ENCODE measurements at places on chromosomes 6 and 20.

DNA sequence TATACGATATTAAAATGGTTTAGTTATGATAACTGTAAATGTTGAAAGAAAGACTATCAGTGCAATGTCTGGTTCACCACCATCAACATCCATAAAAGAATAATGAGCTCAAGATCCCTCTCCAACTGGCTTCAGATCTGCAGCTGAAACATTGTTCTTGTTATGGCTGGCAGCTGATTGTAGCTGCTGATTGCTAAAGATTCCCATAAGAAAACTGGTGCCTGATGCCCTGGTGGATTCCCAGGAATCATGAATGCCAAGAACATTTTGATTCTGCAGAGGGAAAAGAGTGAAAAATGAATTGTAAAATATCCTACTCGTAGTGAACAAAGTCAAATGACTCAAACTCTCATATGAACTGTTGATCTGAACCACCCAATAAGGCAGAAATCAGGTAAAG is 1160.2 kb downstream of the EPHA7 start:
- no peak for DNase-seq

- DNase-seq, result no peak
These were observed 27.8 kb upstream of the MYCT1 start for GRCh38 chr6:152669895-152670294.

- no peak for DNase-seq
These were observed 717.5 kb downstream of the TFAP2A start for GRCh38 chr6:9697263-9697931.

DNA sequence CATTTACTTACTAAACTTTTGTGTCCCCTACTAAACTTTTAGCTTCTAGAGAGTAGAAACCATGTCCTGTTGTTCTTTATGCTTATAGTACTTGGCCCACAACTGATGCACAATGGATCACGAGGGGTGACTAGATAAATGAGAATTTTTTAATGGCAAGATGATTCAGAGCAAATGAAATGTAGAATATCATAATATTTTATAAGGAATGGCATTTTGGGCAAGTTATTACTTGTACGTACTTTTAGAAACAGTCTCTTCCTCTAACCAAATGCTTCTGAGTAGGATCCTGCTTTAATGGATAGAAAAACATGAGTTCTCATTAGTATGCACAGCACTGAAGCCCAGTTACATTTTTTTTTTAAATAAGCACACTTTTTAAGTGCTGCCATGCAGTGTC is 336.3 kb downstream of the NRN1 start:
- DNase-seq, result no peak

- no peak for DNase-seq
These were observed 2.7 kb downstream of the B3GAT2 start for GRCh38 chr6:70954176-70954575.

DNA sequence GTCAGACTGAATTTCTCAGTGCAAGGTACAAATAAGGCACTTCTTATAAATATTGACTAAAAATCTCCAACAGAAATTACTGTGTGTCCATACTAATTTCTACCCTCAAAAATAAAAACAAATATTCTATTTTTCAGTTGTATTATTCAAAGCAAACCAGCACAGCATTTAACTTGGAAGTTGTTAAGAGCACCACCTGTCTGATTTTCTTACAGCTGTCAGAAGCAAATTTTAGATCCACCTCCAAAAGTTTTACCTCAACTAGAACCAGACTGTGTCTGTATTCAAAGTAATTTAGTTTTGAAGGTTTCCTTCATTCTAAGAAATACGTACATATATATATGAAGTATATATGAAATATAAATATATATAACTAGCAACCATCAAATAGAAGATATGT is 1.2 kb downstream of the TRDN start:
- no peak for DNase-seq

DNA sequence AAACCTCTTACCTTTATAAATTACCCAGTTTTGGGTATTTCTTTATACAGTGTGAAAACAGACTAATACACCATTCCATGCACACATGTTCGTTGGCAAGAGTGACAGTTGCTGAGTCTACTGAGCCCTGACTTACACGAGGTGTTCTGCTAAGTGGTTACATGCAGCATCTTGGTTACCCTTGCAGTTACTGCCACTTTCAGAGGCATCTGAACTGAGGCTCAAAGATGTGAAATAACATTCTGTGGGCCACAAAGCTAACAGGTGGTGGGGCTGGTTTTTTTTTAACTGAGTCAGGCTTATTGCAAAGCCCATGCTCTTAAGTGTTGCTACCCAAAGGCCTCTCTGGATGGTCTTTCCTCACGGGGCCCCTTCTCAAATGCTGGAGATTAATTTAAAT is 54.4 kb upstream of the GTSF1L start:
- no peak for DNase-seq

DNA sequence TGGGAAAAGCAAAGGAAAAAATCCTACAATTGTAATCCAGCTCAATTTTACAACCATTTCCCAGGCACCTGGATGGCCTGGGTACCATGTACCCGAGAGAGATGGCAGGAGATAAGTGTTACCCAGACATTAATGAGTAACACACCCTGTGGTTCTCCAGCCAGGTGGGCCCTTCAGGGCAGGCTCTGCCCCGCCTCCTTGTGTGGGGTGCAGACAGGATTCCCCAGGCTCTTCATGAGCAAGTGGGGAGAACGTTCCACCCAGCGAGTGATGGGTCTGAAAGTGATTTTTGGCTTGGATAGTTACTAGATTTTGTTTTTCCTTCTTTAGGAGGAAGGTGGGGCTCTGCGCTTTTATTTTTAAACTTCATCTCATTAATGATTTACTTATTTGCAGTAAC is 243.9 kb downstream of the TAF4 start:
- DNase-seq, result no peak

- DNase-seq, result no peak
These were observed 12.0 kb downstream of the SLC12A5 start for GRCh38 chr20:46040902-46041535.

GRCh38 chr6:82179415-82179814 is 68.1 kb downstream of the IBTK start:
- no peak for DNase-seq

Data from amygdala (tissue), 56 donors.